Stimulated activated naive CD4-positive, alpha-beta T cell (primary cell): ENCODE measurements at places on chromosomes 1 and 21.

DNA sequence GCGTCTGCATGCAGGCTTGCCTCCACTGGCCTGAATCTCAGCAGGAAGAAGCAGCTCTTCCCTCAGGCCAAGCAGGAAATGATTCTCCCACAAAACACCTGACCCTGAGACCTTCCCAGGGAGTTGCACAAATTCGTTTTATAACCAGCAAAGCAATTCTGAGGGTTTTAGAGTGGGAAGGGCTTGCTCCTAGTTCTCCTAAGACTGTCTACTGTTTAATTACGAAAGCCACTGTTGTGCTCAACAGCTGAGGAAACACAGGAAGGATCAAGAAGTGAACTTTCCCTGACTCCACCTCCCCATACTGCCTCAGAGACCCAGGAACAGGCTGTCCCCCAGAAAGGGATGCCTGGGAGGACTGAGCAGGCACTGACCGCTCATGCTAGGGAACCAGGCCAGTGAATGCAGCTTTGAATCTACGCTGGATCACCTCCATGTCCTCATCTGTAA is 37.0 kb upstream of the PUM1 start:
- no peak for DNase-seq

GRCh38 chr1:28078680-28079626 is 9.5 kb downstream of the EYA3 start:
- no peak for DNase-seq

DNA sequence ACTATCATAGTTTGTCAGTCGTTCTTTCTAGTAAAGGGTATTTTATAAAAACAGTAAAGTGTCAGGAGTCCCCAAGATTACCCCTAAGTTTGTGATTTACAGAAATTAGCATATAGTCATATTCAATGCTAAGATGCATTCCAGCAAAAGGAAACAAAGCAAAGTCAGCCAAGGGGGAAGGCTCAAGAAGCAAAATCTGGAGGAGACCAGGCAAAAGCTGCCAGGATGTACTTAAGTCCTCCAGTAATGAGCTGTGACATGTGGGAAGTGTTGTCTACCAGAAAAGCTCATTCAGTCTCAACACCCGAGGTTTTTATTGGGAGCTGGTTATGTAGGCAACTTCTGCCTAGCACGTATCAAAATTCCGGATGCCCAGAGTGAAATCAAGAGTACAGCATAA is 373.4 kb upstream of the TMPRSS15 start:
- DNase-seq = no peak

DNA sequence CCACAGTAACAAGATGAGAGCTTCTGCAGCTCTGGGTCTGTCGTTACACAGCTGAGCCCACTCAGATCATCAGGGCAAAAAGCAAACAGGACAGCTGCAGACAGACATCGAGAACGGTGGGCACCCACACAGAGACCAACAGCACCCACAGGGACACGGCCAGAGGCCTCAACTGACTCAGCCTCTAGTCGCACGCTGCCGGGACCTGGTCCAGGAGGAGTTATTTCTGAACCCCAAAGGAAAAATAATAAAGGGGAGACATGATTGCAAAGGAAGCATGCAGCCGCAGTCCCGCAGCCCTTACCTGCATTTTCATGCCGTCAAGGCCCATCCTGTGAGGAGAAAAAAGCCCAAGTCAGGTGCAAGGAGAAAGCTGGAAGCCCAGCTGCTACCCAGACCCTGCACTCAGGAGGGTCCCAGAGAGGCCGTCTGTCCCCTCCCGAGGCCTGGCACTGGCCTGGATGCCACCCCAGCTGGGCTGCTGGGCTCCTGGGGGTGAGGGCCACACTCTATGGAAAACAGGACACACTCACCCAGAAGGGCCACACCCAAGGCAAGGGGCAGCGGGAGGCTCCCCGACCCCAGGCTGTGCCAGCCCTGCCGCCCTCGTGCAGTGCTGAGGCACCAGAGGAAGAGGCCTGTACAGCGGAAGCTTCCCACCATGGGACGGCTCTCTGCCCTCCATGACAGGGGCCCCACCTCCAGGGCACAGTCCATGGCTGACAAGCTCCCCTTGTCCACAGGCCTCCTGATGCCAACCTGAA is 15.7 kb downstream of the LSS start:
- no peak for DNase-seq

- no peak for DNase-seq
Measured at GRCh38 chr1:171280599-171280998, 32.3 kb downstream of the FMO1 start.

DNA sequence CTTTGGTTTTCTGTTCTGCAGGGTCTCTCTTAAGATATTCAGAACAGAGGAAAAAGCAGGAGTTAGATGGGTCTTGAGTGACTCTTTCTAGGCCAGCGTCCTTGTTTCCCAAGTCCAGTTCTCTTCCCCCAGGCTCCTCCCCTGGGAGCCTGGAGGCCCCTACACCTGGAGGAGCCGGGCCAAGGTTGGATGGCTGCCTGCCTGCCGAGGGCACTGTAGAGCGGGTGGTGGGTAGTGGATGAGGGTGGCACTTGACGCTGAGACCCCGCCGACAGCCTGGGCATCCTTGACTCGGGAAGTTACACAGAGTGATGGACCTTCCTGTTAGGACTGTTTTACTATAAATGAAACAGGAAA is 17.4 kb upstream of the KANK4 start:
- DNase-seq = no peak

GRCh38 chr21:14088391-14088790 is 122.4 kb downstream of the LIPI start:
- no peak for DNase-seq

DNA sequence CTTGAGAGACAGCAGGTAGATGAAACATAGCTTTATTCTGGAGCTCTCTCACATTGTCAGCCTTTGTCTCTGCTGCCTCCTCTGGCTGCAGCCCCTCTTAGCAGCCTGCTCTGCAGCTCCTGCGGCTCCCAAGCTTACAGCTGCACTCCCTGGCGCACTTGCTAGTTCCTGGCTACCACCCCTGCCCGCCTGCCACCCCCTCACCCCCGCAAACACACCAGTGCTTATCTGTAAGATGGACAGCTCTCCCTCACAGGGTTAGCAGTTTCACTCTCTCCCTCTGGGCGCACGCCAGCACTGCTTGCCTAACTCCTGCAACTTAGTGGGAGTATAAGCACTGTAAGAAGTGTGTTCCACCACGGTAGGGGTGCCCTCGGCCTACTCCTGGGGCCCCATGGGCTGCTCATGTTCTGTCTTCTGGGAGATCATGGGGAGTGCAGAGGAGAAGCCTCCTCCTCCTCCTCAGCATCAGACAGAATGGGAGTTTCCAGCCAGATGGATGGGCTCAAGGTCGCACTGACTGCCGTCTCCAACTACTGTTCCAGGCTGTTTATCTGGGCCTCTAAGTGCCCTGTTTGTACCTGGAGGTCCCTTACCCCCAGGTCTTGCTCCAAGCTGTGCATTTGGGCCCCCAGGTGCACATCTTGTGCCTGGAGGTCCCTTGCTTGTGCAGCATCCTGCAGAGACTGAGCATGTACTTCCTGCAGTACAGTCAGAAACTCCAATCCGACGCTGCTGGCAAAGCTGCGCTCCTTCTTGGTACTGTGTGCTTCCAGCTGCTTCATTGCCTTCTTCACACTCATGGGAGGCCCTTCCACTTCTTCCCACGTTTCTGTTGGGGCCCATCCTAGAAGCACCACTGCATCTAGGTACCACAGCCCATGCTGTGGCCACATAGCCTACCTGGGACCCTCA is 1388.1 kb downstream of the AMY1C start:
- DNase-seq = no peak

DNA sequence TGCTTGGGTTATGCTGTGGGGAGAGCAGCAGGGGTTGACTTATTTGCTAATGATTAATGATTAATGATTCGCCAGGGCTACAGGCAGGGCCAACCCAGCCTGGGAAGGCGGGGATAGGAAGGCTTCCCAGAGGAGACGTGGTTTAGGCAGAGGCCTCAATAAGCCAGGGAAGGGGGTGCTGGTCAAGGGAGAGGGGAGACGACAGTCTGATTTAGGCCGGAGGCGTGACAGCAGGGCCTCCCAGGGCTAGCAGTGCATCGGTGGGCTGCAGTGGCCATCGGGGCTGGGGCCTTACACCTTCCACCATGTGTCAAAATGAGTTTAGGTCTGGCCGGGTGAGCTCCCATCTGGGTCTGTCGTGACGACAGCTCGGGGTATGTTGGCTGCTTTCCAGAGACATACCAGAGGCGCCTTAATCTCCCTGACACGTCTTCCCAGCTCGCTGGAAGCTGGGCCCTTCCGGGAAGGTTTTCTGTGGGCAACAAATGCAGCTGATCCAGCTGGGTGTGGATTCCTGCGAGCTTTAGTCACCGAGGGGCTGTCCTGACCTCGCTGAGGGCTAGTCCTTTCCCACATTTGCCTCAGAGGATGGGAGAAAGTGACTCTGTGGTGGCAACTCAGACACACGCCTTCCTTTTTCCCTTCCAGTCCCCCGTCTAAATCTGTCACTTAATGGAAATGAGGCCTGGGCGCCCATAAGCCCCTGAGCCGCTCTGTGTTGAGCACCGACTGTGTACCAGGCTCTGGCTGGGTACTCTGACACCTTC is 3.7 kb upstream of the SLC1A7 start:
- no peak for DNase-seq
